ENCODE measurements at places on chromosomes 2 and 18.

- no peak for DNase-seq
These were observed 21.1 kb upstream of the FABP1 start for GRCh38 chr2:88148929-88149438.

DNA sequence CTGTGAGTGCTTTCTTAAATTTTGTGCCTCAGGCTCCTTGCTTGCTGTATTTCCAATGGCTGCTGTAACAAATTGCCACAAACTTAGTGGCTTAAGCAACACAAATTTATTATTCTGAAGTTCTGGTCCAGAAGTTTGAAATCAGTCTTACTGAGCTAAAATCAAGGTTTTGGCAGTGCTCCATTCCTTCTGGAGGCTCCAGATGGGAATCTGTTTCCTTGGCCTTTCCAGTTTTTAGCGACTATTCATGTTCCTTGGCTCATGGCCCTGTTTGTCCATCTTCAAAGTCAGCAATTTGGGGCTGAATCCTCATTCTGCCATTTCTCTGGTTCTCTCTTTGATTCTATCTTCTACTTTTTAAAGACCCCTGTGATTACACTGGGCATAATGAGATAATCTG lies 31.8 kb downstream of the STRADB start:
- DNase-seq: no peak

GRCh38 chr2:10140841-10141610 lies 18.5 kb downstream of the RRM2 start:
- no peak for DNase-seq

DNA sequence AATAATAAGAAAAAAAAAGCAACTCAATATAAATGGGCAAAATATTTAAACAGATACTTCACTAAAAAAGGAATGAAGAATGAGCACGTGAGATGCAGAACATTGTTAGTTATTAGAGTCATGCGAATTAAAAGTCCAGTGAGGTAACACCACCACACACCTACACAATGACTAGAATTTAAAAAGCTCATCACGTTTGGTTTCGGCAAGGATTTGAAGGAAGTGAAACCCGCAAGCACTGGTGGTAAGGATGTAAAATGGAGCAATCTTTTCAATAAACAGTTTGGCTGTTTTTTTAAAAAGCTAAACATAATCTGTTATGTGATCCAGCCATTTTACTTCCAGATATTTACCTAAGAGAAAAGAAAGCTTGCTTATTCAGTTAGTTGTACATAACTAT lies 1181.6 kb upstream of the CELF4 start:
- DNase-seq: no peak

GRCh38 chr18:78856569-78857313 lies 122.9 kb upstream of the SALL3 start:
- DNase-seq: no peak

GRCh38 chr18:39635966-39636365 lies 2070.4 kb upstream of the CELF4 start:
- no peak for DNase-seq

DNA sequence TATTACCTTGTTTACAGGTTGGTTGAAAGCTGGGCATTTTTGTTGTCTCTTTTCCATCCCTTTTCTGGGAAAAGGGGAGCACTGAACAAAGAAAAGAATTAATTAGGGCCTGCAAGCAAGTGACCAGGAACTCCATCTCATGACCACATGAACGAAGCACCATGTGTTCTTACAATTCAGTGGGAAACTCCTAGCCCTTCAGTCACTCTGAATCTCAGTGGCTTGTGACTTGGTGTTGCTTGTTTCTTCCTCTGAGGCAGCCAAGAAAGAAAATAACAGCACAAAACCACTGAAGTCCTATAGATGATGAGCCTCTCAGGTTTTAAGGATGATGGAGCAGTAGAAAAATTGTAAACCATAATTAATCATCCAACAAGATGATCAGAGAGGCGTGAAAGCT lies 129.1 kb upstream of the CAB39 start:
- no peak for DNase-seq

DNA sequence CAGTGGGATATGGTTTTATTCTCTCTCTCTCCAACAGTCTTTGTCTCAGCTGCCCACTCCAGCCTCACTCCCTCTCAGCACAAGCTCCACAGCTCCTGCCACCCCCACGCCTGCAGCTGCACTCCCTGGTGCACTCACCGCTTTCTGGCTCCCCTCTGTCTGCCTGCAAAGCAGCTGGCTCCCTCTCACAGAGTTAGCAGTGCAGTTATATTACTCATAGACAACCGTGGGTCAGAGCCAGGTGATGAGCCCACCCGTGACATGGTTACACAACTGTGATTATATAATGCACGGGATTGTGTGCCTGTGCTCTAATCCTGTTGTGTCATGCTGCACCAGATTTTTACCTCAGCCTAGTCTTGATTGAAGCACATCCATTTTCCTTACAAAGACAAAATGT lies 276.9 kb upstream of the CHAC2 start:
- DNase-seq: no peak

GRCh38 chr2:222603501-222603900 lies 52.4 kb downstream of the FARSB start:
- DNase-seq: no peak

GRCh38 chr2:5520463-5520972 lies 171.7 kb upstream of the SOX11 start:
- no peak for DNase-seq

GRCh38 chr18:10454681-10455557 lies 484 bp downstream of the APCDD1 start:
- DNase-seq: no peak

DNA sequence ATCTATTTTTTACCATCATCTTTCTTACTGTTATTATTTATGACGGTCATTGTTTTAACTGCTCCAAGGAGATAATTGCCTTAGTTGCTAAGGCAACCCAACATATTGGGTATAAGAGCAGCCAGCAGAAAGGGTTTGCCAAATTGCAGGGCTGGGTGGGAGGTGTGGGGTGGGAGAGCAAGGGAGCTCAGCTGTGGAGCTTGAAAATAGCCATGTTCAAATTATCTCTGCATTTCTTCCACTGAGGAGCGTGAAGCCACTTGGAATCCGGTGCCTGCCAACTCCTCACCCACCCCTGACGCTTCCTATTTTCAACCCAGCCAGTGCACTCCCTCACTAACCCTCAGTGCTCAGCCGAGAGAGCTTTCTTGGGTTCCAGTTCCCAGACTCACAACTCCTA lies 60.8 kb downstream of the SETBP1 start:
- no peak for DNase-seq
